ENCODE measurements at places on chromosomes 3 and 15.

GRCh38 chr15:43150191-43150929 lies 17.0 kb downstream of the TMEM62 start:
- peak; percentile 99 for DNase-seq

DNA sequence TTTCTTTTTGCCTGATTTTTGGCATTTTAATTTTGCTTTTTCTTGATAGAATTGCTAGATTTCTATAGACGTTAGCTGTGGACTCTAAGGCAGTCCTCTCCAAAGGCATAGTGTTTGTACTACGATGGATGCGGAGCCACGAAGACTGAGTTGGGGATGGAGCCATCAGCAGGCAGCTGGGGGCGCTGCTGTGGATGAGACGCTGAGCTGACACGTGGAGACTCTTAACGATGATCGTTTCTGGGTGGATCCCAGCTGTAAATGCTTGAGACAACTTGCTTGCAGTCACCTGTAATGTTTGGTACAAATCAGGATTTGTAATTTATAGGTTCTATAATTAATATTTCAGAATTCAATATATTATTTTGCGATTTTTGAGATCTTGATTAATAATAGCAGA lies 13.3 kb upstream of the PPP1R2 start:
- DNase-seq = no peak

DNA sequence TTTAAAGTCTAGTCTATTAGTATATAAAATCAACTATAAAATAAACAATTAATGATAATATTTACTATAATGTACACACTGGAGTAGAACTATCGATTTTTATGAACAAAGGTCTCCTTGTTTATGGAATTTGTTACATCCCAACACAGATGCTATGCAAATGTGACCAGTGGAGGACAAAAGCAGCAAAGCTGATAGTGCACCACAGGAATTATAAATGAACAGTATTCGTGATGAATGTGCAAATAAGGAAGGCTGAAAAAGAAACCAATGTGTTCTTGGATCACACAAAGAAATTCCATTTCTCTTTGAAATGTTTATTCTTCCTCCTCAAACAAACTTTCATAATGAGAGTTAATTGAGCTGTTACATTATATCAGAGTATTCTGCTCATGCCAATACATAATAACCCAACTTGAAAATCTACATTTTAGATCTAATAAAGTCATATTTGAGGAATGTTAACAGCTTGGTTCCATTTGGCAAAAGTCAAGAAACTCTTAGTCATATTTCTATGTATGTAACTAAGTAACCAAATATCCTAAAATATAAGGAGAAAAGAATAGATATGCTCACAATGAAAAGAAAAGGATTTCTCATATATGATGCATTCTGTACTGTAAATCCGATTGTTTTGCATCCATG lies 79.3 kb downstream of the NEK10 start:
- DNase-seq = peak; percentile 23

GRCh38 chr3:63386568-63386967 lies 108.5 kb downstream of the SYNPR start:
- no peak for DNase-seq

DNA sequence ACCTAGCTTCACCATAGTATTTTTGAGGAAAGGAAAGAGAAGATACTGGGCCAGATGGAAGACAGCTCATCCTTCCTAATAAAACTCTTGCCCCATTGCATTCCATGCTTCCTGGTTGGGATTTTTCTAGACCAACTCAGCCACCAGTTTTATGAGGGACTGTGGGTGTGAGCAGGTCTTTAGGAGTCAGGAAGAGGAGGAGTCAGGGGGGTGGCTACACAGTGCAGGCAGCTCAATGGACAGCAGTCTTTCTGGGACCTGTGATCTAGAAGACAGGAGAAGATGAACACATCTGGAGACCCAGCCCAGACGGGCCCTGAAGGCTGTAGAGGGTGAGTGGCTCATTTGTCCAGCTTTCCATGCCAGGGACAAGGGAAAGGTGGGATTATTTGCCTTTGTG lies at the start of gene NOX5:
Gene NOX5, plus strand, starts transcription at position 242 of the 400 bp plus-strand sequence. Its CDS starts 41 bp downstream, at position 283.
- DNase-seq = peak; percentile 83

DNA sequence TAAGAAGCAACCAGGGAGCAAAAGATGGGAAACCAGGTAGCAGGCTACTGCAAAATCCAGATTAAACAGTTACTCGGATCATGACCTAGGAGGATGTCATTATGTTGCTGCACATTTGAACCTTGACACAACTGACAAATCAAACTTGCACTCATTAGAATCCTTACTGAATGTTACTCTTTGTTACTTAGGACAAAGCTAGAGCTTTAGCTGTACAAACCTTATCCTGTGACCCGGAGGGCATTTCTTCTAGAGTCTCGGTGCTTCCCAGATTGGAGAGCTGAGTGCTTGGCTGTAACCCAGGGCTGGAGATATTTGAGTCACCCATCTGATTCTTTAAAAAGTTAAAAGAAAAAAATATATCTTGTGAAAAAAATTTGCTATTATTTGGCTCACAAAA lies 43.4 kb downstream of the DCP1A start:
- no peak for DNase-seq

DNA sequence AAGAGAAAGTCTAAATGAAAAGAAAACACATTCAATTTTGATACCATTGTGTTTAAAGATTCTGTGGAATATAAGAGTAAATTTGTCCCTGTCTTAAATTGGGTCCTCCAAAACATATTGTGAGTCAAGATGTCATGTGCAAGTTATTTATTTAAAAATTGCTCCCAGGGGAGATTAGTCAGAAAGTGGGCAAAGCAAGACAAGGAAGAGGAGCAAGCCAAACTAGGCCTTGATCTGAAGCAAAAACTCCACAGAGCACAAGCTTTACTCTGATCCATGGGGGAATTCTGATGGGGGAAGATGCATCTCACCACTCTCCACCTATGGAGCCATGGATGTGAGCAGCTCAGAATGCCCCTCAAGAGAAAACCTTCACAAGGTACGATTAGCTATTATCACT lies 342.8 kb upstream of the IL12A start:
- DNase-seq = peak; percentile 80

- DNase-seq = no peak
These were observed 21.0 kb upstream of the PLXNA1 start for GRCh38 chr3:126961791-126962461.

- DNase-seq = no peak
These were observed 32.7 kb downstream of the IQSEC1 start for GRCh38 chr3:13040361-13041074.

DNA sequence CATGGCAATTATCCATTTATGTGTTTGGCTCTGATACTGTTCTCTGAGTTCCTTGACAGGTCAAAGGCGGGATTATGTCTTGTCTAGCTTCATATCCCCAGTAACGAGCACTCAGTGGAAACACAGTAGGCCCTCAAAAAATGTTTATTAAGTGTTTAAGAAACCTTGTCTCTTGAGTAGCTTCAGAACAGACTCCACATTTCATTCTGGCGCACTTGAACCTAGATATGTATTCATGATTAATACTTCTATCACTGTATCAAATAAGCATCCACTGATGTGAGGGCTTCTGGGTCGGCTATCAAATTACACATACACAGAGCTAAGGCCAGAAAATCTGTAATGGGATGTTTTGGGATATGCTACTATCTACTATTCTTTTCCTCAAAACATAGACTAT lies 4.6 kb downstream of the CBLB start:
- no peak for DNase-seq

DNA sequence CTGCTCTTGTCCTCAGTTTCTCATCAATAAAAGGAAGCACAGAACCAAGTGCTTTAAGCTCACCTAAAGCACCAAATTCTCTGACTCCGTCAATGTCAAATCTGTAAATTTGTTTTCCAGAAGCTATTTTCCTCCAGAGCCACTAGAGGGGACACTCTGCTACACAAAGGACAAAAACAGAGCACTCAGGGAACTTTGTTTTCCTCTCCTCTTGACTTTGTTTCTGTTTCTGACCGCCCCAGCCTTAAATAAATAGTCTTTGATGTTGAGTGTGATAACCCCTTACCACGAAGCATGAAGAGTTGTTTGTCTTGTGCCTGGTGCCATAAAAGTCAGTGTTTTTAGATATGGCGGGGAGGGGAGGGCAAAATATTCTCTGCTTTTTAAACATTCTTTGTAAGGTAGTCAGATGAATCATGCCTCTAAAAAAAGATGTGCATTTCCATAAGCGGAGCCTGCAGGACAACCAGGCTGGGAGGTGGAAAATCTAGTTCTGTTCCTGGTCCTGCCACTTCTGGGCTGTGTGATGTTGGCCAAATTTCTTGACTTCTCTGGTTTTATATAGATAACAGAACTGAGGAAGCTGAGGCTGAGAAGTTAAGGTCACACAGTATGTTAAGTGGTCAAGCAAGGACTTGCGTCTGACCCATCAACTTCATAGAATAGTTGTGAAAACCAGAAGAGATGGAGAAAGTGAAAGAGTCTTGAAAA lies 7.3 kb upstream of the ZBTB38 start:
- DNase-seq = peak; percentile 89

All from fibroblast of skin of right quadriceps (primary cell).